ENCODE measurements at places on chromosomes 12 and 14.

DNA sequence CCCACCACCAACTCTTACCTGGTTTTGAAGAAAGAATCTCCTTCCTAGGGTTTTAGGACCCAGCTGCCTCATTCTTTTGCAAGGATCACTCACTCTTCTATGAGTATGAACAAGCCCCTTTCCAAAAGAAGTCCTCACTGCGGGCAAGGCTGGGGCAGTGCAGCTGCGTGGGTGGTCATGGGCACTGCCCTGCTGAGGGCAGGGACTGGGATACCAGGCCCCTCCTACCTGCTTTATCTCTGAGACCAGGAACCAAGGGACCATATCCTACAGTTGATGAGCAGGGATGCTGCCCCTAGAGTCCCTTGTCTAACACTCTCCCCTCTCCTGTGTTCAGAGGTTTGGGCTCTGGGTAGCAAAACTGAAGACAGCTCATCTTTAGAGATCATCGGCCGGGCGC lies 20.5 kb downstream of the HPD start:
- no peak for DNase-seq

DNA sequence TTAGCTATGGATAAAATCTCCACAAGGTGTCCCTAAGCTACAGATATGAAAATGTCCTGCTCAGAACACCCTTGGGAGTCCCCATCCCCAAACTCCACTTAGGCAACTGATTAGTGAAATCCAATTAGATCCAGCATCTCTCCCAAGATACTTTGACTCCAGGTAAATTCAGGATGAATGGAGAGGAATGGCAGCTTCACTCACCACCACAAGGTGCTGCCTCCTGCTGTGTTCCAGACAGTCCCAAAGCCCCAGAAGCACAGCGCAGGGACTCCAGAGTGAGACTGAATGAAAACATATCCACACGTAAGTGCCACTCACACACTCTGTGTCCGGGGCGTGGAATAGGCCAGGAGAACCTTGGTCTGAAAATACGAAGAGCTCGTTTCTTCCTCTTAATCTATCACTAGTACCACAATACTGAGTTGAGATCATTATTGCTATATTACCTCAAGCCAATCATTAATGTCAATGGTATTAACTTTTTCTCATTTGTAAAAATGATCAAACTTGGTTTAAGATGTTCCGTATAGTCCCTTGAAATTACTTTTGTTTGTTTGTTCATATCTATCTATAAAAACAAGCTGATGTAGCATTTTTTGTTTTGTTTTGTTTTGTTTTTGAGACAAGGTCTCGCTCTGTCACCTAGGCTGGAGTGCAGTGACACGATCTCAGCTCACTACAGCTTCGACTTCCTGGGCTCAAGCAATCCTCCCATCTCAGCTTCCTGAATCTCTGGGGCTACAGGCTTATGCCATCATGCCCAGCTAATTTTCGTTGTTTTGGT lies 70.0 kb upstream of the BICD1 start:
- no peak for DNase-seq

DNA sequence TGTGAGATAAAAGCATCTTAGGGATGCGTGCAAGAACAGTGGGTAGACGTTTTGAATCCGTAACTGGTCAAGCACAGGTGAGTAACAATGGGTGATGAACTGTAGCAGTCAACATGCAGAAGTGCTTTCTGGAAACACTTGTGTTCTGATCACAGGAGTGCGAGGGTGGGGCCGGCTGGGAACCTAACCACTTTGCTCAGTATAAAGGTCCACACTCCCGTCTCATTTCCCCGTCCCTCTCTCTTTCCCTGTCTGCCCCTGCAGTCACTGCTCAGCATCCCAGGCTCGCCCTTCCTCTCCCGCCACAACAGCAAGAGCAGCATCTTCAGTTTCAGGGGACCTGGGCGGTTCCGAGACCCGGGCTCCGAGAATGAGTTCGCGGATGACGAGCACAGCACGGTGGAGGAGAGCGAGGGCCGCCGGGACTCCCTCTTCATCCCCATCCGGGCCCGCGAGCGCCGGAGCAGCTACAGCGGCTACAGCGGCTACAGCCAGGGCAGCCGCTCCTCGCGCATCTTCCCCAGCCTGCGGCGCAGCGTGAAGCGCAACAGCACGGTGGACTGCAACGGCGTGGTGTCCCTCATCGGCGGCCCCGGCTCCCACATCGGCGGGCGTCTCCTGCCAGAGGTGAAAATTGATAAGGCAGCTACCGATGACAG lies 127.1 kb downstream of the FIGNL2 start:
- no peak for DNase-seq

DNA sequence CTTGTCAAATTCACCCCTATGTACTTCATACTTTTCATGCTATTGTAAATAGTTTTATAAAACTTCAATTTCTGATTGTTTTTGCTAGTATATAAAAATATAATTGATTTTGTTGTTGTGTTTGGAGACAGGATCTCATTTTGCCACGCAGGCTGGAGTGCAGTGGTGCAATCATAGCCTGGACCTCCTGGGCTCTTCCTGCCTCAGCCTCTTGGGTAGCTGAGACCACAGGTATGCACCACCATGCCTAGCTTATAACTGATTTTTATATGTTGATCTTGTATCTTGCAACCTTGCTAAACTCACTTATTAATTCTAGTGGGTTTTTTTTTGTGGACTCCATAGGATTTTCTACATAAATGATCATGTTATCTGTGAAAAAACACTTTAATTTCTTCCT lies 23.5 kb downstream of the ATP5MC2 start:
- DNase-seq, result no peak

DNA sequence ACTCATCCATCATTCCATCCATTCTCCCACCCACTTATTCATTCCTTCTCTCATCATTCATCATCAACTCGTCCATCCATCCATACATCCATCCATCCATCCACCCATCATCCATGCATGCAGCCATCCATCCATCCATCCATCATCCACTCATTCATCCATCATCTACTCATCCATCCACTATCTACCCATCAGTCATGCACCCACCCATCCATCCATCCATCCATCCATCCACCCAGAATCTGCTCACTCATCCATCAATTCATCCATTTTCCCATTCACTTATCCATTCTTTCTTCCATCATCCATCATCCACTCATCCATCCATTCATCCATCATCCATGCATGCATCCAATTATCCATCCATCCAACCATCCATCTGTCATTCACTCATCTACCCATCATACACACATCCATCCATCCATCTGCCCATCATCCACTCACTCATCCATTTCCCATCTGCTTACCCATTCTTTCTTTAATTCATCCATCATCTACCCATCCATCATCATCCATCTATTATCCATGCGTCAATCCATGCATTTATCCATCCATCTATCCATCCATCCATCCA lies 107.1 kb upstream of the WSCD2 start:
- no peak for DNase-seq

- no peak for DNase-seq
These were observed 25.5 kb downstream of the CEP83 start for GRCh38 chr12:94434171-94434570.

DNA sequence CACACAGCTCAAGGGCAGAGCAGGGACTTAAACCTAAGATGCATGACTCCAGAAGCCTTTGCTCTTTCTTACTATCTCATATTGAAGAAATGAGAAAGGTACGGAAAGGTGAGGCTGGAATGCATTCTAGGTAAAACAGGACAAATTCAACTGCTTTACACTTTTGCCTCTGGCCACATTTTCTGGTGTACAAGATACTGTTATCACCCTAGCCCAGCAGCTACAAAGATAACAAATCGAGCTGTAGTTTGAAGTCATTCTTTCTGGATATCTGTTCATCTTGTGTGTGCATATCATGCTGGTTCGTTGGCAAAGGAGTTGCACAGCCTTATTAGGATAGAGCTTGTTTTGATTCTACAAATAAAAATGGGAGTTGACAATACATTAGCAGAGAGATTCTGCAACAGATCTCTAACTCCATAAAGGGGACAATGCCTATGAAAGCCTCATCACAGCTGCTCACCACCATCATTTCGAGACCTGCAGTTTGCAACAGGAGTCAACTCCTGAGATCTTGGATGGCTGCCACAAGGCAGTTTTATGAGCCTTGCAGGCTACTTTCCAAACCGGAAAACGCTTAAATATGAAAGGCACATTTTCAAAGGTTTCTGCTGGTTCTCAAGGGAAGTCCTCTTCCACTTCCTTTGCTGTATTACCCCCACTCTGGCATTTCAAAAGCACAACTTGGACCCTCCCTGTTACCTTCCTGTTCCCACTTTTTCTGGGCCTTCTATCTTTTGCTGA lies 64.9 kb downstream of the STXBP6 start:
- no peak for DNase-seq

DNA sequence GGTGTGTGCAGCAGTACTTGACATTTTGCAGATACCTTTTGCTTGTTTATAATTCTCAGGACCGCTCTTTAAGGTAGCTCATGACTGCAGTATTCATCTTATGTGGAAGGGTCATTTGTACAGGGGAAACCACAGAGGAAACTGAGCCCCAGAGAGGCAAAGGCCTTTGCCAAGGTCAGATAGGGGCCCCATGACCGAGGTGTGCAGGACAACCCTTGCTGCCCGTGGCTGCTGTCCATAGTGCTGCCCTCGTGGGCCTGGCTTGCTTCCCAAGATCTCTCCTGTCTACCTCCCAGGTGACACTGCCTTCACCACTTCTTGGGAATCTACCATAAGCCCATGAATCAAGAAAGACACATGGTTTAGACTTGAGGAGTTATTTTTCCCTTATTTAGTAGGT lies 198.7 kb upstream of the BCL2L14 start:
- DNase-seq, result no peak

GRCh38 chr12:120554678-120555077 lies 20.5 kb downstream of the RNF10 start:
- DNase-seq, result no peak

DNA sequence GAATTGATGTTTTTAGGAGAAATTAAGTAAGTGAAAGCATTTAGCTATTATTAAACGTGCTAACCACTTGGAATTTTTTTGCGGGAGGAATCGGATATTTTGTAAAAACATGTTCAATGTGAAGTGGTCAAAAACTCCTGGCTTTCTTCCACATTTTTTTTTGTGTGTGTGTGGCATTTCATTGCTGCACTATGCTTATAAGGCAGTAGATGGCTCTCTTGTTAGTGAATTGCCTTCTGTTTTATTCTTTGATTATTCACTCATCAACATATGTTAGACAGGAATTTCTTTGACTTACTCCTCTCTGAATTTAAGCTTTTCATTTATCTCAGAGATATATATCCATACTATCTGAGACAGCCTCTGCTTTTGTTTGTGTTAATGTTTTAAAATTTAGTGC lies 71.3 kb downstream of the DERA start:
- peak; percentile 65 for DNase-seq

DNA sequence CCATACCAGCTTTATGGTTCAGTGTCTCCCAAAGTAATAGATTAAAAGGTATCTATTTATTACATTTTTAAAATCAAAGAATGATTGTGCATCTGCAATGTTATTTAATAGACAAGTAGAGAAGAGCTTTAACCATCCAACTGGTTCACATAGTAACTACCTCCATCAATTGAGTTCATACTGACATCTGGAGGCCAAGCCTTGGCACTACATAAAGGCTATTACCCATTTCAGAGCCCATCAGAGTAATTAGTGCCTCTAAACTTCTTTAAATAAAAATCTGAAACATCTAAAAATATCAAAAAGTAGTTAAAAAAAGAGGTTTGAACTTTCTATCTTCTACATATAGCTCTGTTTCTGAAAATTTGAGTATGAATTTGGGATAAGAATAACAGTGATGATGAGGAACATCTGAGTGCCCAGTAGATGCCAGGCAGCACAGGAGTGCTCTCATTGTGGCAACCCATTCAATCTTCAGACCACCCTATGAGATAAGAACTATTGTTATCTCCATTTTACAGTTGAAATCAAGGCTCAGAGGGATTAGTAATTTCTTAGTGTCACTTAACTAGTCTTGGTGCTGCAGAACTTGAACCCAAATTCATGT lies 132.9 kb upstream of the DAAM1 start:
- DNase-seq, result peak; percentile 33

DNA sequence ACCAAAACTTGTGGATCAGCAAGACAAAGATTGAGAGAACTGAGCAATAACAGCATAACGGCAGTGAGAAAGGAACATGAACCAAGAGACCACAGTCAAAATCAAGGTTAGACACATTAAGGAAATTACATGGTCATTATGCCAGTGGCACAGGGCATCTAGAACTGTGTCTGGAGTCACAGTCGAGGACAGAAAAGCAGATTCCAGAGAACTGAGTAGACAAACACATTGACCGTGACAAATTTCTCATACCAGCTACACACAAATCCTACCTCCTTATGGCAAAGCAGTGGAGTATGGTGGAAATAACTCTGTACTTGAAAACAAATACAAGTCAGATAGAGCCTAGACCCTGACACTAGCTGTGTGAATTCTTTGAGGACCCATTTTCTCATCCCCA lies 367.3 kb downstream of the DUSP6 start:
- DNase-seq, result no peak

GRCh38 chr14:33846100-33846824 lies 104.6 kb downstream of the EGLN3 start:
- DNase-seq, result no peak

GRCh38 chr12:55927588-55928502 lies at the start of gene PYM1:
Gene PYM1, minus strand, starts transcription at chr12:55927894. Its CDS starts 133 bp downstream, at chr12:55927761.
- DNase-seq, result peak; percentile 73

DNA sequence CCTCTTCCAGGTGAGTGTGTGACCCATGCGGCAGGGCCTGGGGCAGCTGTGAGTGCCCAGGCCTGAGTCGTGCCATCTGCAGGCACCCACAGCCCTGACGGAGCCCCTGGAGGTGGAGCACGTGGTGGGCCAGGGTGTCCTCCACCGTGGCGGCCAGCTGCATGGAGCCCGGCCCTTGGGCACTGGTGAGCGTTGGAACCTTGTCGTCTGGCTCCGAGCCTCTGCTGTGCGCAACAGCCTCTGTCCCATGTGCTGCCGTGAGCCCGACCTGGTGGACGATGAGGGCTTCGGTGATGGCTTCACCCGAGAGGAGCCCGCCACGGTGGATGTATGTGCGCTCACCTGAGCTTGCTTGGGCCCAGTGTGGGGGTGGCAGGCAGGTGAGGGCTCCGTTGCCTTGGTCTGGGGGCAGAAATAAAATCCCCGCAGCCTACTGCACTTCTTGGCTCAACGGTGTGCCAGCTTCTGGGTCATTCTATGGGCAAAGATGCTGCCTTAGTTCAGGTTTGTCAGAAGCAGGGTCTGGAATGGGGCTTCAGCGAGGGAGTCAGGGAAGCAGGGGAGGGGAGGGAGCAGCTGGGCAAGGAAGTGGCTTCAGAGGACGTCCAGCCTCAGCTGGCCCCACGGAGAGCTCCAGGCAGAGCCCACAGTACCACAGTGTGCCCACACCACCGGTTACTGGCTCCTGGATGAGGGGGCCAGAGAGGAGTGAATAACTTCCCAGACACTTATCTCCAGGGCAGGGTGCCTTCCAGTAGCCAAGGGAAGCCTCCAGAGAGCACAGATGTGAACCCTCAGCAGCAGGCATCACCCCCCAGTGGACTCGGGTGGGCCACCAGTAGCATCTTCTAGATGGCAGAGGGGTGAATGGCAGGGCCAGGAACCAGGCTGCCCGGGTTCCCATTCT lies 1.2 kb upstream of the ARL6IP4 start:
- no peak for DNase-seq

- no peak for DNase-seq
These were observed 59.0 kb downstream of the GALNT16 start for GRCh38 chr14:69318901-69319475.
